ENCODE measurements at places on chromosomes 5 and 9.
A peak's percentile ranks its signal among the peaks of the same experiment; 100 is the strongest.

DNA sequence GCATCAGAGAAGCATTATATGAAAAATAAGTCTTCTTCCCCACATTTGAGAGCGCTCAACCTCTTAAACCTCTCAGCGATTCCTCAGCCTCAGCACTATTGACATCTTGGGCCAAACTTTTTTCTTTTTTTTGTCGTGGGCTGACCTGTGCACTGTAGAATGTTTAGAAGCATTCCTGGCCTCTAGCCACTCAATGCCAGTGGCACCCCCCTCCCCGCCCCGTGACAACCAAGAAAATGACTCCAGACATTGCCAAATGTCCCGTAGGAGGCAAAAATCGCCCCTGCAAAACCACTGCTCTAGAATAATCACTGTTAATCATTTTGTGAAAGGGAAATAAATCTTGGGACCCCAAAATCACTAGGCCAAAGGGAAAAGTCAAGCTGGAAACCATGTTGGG is 129.1 kb upstream of the BOD1 start:
- DNase-seq = no peak

DNA sequence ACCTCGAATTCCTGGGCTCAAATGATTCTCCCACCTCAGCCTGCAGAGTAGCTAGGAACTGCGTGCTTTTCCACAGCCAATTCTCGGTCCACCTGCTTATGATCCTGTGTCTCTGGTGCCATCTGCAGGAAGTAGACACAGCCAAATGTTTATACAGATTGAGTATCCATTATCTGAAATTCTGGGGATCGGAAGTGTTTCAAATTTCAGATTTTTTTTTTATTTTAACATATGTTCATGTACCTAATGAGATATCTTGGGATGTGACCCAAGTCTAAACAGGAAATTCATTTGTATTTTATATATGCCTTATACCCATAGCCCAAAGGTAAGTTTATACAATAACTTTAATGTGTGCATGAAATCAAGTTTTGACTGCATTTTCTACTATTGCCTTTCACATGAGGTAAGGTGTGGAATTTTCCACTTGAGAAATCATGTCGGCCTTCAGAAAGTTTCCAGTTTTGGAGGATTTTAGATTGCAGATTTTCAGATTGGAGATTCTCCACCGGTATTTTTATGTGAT is 89.5 kb downstream of the ESM1 start:
- no peak for DNase-seq

DNA sequence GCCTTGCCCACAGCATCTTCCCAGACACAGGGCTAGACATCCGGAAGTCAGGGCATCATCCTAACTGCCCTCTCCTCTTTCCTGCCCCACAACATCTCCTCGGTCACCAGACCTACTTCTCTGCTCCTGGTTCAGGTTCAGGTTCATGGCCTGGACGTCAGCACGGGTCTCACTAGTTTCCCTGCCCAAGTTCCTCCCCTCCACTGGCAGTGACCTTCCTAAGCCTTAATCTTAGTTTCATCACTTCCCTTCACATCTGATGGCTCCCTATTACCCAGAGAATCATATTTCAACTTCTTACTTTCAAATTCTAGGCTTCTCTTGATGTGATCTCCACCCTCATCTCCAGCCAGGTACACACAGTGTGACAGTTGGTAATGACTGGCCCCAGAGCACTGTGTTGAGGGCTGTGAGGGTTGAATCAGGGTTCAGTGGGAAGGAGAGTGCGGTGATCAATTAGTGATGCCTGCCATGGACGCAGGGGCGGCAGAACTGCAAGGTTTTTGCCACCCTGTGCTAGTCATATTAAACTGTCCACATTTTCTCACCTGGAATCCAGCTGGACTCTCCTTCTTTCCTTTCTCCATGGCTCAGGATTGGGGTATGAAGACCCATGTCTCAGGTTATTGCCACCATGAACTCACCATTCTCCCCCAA is 34.3 kb upstream of the CRB2 start:
- DNase-seq = no peak

- DNase-seq = no peak
Observed at GRCh38 chr5:17206021-17206420, 11.4 kb upstream of the BASP1 start.

DNA sequence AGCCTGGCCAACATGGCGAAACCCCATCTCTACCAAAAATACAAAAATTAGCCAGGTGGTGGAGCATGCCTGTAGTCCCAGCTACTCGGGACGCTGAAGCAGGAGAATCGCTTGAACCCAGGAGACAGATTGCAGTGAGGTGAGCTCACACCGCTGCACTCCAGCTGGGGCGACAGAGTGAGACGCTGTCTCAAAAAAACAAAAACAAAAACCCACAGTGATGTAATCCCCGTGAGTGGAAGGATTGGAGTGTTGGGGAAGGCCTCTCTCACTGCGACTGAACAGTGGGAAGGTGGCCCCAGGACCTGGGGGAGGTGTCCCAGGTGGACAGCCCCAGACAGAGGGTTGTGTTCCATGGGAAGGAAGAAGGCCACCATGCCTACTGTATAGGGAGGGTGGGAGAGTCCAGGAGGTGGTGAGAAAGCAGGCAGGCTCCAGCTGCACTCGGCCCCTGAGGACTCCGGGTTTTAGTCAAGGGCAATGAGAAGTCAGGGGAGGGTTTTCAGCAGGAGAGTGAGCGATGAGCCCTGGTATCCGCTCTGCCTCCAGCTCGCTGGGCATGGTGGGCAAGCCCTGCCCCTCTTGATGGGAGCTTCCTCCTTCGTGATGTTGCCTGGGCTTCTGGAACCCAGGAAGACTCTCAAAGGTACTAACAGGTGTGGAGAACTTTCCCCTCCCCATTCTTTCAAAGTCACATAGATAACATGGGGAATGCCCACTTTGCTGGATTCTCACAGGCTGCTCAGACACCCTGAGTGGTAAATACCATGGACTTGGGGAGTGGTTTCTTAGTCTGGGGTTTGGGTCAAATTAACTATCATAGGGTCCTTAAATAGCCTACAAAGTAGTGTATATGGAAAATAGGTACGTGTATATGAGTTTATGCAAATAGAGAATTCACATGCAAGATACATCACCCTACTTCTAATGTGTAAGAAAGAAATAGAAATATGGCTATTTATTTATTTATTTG is 74.7 kb downstream of the PPARGC1B start:
- DNase-seq = no peak

DNA sequence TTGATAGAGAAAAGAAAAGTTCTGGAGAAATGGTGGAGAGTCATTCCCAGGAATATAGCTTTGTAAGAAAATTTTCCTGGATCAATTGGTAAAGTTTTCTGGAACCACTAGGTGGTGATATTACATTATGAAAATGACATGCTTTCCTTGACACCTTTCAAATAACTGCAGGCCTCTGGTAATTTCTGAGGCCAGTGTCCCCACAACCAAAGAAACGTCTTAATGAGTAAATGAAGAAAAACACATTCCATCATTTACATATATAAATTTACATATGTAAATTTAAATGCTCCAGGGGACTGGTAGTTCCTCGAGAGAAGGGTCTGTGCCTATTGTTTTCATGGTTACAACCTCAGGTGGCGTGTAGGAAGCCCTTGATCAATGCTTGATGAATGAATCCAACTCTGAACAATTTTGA is 17.2 kb upstream of the RGS3 start:
- no peak for DNase-seq

- DNase-seq = no peak
Observed at GRCh38 chr5:56233230-56233629, at the start of gene ANKRD55. ANKRD55 (minus strand) TSS chr5:56233330; CDS start chr5:56232913, 417 bp downstream.

DNA sequence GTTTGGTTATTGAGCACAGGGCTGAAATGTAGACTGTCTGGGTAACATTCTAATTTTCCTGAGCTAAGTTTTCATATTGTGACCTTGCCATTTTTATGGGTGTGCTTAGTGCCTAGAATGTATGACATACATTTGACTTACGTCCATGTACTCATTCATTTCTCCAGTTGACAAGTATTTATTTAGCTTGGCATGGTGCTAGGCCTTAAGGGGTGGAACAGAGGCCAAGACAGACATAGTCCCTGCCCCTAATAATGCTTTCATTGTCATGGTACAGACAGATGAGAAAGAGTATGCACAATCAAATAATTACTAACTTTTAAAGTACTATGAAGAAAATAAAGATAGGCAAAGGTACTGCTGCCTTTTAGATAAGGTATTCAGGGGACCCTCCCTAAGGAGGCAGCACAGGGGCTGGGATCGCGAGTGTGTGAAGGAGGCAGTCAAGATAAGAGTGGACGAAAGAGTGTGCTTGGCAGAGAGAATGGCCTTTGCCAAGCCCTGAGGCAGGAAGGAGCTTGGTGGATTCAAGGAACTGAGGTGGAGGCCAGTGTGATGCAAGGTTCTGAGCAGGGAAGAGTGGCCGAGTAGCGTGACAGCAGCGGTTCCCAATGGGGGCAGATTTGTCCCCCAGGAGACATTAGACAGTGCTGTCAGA is 128.0 kb downstream of the PIP5K1B start:
- DNase-seq = no peak

- no peak for DNase-seq
Observed at GRCh38 chr5:129384193-129384592, 75.9 kb upstream of the ADAMTS19 start.

DNA sequence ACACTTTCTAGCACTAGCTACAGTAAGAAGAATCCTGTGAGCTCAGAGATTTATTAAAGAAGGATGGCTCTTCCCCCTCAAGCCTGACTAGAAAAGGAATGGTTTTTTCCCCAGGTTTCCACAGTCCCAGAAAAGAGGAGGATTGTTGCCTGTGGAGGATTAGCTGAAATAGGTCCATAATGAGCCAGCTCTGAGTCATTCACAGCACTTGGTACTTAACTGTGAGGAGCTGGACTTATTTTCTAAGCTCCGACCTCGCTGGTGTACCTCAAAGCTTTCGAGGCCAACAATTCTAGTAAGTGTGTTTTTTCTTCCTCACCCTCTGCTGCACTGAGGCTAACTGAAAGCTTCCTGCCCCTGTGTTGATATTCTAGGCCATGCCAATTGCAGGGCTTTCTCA is 222.5 kb upstream of the IL12B start:
- no peak for DNase-seq

DNA sequence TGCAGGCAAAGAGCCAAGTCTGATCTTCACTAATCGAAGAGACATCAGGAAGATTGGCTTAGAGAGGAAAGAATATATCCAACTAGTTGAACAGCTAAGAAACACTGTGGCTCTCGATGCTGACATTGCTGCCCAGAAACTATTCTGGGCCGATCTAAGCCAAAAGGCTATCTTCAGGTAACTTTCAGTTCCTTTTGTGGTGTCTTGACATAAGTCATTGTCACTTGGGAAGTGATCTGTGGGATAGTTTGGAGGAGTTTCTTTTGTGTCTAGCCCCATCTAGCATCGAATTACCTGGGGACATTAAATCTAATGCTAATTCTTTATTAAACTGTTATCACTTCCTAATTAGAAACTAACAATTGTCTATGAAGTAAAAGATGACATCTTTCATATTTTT is 24.0 kb downstream of the VLDLR start:
- no peak for DNase-seq

DNA sequence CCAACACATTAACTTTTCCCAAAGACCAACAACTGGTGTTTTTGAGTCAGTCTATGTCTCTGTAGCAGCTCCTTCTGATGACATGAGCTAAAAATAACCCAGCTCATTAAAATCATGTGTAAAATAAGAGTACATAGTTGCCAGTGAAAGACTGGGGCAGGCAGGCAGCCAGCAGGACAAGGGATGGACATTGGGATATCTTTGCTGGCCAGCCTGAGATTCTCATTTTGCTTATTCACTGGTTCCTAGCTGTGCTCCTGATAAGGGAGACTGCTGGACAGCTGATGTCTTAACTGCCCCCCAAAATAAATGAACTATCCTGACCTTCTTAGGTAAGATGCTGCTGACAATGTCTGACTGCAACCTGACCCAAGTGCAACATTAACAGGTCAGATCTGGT is 33.9 kb downstream of the EPB41L4B start:
- no peak for DNase-seq

DNA sequence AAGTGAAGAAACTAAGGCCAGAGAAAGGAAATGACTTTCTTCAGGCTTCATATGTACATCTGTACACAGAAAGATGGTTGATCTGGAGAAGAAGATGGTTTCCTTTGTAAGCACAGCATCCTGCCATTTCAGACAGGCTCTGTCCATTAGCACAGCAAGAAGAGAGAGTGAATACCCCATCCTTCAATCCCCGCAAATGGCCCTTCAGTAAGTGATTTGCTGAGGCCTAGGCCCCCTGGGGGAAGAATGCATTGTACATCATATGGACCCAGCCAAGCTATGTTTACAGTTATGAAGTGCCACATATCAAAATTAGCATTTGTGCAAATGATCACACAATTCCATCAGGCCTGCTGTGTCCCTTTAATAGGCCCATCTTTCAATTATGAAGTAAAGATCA is 657.4 kb downstream of the BRINP1 start:
- no peak for DNase-seq

GRCh38 chr9:26358836-26359235 is 533.8 kb downstream of the CAAP1 start:
- DNase-seq = no peak

DNA sequence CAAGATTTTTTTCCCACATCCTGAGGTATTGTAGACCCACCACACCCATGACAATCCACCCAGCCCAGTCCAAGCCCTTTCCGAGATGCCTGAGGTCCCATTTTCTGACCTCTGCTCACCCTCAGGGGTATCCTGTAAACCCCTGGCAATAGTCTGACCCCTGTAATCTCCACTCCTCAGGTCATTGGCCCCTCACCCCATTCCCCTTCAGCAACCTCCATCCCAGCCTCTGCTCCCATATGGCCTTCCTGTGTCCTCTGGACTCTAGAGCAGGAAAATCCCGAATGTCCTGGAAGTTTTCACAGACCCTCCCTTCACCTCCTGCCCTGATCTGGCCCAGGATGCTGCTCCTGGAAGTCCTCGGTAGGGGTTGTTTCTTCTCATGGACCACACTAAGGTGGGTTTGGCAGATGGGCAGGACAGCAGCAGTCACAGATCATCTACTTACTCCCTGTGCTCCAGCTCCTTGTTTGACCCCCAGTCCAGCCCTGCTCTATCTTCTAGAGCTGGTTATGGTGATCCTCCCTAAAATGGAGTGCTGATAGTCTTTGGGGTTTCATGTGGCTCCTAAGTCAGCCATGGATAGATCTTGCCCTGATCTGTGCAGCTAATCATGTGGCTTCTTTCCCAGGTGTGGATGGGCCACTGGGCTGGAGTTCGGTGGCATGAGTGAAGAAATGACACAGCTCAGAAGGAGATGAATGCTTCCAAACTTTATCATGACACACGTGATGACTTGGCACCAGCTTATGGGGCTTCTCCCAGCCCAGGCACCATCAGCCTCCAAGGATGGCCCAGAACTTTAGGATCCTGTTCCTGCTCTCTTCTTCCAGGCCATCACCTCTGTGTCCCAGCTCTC is 12.0 kb upstream of the ACSL6 start:
- peak; percentile 50 for DNase-seq

DNA sequence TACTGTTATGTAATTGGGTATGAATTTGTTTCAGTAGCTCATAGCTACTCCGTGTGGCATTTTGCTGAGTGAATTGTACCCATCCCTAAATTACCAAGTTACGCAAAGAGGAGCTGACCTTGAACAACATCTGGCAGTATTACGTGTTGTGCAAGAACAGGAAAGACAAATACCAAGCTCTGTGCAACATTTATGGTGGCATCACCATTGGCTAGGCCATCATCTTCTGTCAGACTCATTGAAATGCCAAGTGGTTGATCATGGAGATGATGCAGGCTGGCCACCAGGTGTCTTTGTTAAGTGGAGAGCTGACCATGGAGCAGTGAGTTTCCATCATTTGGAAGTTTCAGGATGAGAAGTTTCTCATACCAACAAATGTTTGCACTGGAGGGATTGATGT is 15.0 kb downstream of the ZSWIM6 start:
- DNase-seq = no peak

- DNase-seq = no peak
Observed at GRCh38 chr9:128892221-128892921, 10.4 kb downstream of the LRRC8A start.
